Stimulated activated CD4-positive, alpha-beta T cell treated with anti-CD3 and anti-CD28 coated beads, Interleukin-15, amount 100 ng/mL, for 1 hour (primary cell): ENCODE measurements at places on chromosomes 6 and 20.

DNA sequence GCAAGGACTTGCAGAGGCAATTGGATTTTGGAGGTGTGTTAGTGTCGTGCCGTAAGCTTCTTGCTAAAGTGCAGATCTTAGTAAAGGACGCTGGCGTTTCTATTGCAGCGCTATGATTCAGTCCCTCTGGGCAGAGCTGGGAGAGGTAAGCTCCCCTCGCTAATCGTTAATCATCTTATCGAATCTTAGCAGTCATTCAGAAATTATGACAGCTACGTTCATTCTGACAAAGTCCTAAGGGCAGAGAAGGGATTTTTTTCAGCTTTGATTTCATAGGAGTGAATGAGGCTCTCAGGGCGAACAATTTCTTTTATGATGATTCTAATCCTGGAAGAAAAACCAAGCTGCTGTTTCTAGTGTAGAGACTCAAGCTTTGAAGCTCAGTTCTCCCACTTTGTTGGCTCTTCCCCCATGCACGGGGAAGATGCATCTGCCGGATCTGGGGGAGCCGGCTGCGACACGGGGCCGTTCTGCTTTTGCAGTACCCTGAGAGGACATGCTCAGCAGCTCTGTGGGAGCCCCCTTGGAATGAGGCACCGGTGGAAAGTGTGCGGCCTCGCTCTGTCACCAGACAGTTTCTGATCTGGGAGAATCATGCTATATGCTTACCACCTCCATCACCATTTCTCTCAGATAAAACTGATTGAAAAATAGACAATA, 79.1 kb upstream of the SLC22A23 start:
- no peak for DNase-seq

DNA sequence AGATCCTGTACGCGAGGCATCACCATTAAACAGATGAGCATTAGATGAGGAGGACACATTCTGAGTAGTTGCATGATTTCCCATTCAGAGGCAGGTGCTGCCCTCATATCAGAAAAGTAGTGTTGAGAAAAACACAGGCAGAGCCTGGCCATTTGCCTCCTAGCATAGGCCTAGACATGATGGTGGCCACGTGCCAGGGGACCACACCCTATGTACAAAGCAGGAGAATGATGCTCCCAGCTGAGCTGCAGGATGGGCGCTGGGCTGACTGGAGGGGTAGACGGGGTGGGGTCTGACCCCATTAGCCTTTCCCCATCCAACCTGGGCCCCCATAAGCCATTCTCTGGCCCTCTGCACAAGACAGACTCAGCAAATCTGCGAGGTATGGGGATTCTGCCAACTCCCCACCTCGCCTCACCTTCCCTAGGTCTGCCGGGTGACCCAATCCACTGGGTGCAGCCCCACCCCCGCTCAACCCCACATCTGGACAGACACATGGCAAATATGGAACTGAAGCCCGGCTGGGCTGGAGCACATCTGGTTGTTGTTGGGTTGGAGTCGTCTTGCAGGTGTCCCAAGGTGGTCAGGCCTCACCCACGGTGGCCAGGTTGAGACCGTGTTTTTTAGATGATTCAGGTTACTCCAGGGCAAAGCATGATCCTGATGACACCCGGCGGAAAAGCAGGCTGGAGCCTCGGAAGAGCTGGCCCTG, 13.9 kb downstream of the PI16 start:
- no peak for DNase-seq

DNA sequence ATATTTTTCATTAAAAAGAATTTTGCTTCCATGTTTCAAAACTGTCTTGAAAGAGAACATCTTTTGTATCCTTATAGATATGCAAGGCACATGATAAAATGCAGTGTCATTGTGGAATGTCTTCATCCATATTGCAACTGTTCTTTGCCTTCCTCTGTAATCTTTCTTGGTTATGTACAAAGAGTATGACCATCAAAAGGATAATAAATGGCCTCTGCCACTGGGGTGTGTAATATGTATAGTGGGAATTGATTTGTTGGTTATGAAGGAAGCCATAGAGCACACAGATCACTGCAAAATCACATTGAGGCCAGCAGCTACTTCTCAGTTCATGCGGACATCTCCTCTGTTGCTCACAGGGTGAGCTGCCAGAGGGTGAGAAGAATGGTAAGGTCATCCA, 703.5 kb downstream of the TFAP2A start:
- DNase-seq: no peak

GRCh38 chr6:30541515-30542403, 14.5 kb downstream of the GNL1 start:
- DNase-seq: peak; percentile 65

DNA sequence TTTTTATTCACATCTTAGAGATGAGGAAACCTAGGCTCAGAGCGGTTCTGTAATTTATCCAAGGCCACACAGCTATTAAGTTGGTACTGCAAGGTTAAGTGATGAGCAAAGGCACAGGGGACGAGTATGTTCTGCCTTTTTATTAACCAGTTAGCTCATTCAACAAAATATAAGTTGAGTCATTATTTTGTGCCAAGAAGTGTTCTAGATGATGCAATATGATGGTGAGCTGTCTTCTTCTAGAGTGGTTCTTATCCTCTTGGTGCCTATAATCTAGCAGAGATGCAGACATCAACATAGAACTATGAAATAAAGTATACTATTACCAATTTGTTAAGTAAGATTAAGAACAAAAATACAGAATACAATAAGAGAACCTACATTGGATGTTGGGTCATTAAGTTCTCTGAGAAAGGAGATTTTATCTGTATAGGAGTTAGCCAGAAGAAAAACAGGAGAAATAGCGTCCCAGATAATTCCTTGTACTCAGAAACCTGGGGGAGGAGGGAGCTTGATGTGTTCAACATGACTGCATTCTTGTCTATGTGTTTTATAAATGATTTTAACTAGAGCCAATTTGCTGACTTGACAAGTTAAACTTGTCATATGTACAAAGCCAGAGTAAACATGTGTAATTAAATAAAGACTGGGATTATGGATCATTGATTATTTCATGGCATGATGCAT, 122.3 kb downstream of the TBXT start:
- no peak for DNase-seq

GRCh38 chr6:40887079-40887791, 151.8 kb downstream of the UNC5CL start:
- DNase-seq: no peak

GRCh38 chr20:40279390-40279789, 409.6 kb downstream of the MAFB start:
- DNase-seq: no peak

- DNase-seq: no peak
Measured at GRCh38 chr20:62045529-62046285, 20.0 kb downstream of the TAF4 start.

GRCh38 chr6:96947055-96947454, 22.5 kb downstream of the KLHL32 start:
- no peak for DNase-seq

GRCh38 chr6:149052350-149053106, 265.0 kb upstream of the TAB2 start:
- DNase-seq: no peak

GRCh38 chr6:82025271-82025670, 222.3 kb downstream of the IBTK start:
- DNase-seq: no peak

GRCh38 chr20:24376311-24377099, 92.9 kb upstream of the SYNDIG1 start:
- no peak for DNase-seq

DNA sequence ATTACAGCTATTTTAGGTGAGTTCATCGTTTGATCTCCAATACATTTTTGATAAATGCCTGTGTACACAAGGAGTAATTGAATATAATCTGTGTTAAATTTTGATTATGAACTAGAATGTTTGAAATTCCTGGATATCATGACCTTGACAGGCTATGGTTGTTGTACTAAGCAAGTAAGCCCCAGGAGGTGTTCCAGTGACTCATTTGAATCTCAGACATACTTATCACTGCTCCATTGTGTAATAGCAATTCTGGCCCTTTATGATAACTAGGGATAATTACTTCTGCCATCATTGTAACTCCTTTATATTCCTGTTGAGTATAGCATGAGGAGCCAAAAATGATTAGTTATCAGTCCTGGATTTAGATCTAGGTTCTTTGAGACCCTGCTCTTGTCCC, 1424.6 kb upstream of the ADGRB3 start:
- DNase-seq: no peak

- DNase-seq: no peak
Measured at GRCh38 chr20:44309763-44310663, 989 bp downstream of the FITM2 start.

DNA sequence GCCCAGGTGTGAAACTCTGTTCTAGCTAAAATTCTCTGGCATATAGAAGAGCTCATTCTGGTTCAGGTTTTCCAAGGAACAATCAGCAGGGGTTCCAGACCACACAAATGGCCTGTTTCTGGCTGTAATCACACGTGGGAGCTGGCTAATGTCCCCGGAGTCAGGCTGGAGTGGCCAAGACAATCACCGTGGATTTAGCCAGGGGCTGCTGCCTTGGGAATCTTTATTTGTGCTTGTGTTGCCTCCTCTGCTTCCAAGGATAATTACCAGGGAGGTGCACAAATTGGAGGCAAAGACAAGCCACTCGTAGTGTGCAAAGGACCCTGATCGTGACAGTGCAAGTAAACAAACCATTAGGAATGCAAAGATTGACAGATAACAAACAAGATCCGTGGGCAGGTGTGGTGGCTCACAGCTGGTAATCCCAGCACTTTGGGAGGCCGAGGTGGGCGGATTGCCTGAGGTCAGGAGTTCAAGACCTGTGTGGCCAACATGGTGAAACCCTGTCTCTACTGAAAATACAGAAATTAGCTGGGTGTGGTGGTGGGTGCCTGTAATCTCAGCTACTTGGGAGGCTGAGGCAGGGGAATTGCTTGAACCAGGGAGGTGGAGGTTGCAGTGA, 77.3 kb downstream of the KCNB1 start:
- no peak for DNase-seq

DNA sequence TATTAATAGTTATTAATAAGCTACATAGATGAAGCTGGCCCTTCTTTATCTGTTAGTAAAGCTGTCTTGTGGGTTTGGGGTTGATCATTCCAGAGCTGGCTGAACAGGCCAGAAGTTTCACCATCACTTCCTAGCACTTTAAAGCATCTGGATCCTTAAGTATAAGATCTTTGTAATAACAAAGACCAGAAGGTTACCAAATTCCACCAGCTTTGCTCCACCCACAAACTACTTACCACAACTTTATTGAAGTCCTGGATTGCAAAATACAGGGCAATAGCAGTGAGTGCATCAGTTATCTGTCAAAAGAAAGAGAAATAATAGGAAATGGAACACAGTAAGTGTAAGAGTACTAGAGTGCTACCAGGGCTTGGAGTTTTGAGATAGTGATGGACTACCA, 33.0 kb downstream of the PIGU start:
- no peak for DNase-seq

DNA sequence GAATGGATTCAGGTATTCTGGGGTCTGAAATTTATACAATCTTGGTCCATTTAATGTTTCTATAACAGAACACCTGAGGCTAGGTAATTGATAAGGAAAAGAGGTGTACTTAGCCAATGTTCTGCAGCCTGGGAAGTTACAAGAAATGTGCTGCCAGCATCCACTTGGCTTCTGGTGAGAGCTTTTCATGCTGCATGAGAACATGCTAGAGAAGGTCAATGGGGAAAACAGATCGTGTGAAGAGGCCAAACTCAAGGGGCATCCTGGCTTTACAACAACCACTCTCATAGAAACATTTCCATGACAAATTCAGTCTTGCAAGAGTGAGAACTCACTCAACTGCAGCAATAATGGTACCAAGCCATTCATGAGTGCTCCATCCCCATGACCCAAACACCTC, 16.8 kb downstream of the IL22RA2 start:
- no peak for DNase-seq

- no peak for DNase-seq
Measured at GRCh38 chr6:133093956-133094355, 147.2 kb upstream of the EYA4 start.

GRCh38 chr6:20102397-20103073, 109.7 kb downstream of the MBOAT1 start:
- DNase-seq: no peak

DNA sequence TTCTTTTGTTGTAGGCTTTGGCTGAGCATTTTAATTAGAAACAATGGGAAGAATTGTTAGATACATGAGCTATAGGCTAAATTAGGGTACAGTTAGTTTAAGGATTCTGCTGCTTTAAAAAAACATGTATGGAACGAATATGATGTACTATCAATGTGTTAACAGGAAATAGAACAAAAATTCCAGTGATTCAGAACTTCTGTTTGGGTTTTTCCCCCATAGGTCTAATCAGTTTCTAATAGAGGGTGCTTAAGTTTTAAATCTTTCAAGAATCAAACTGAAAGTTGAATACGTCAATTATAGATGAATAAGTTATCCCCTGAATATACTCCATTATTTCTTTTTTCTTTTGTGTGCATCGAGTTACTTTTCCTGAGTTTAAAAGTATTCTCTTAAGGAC, 1.9 kb downstream of the TAB2 start:
- no peak for DNase-seq

- no peak for DNase-seq
Measured at GRCh38 chr20:29741894-29742698, 1515.4 kb upstream of the DEFB115 start.
